ENCODE measurements at places on chromosomes 6 and 20.

DNA sequence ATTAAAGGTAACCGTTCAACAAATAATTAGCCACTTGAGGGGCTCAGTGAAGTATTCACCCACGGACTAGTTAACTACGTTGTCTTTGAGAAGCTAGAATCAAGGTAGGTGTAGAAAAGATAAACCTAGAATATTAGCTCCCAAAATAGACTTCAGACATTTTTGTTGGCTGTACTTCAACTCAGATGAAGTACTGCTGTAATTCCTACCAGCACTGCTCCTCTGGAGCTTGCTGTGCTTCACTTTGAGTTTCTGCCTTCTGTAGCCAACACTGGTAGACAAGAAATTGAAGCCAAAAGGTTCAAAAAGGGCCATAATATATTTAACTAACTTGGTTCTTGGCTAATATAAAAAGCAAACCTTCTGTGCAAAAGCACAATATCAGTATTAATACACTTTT, 18.8 kb upstream of the SDHAF4 start:
- no peak for DNase-seq

GRCh38 chr20:33781133-33781532, 30.0 kb upstream of the CHMP4B start:
- no peak for DNase-seq

DNA sequence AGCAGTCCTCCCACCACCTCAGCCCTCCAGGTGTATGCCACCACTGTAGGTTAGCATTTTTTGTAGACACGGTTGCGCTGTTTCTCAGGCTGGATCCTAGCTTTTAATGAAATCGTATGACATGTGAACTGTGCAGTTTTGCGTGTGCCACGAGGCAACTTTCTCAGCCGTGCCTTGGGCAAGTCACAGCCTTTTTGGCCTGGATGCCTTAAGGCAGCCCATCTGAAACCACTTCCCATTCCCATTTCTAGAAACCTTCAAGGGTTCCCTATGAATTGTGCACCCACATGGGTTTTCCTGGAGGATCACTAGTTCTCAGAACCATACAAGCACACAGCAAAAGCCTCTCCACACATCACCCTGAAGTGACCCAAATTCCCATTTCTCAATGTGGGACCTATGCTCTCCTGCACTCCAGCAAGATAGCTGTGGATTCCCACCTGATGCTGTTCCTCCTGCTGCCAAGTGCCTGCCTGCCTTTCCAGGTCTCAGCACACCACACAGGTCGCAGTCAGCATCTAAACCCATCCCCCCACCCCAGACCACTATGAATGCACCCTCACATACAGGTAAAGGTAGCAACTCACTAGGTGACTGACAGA, 28.9 kb downstream of the SNX5 start:
- no peak for DNase-seq

DNA sequence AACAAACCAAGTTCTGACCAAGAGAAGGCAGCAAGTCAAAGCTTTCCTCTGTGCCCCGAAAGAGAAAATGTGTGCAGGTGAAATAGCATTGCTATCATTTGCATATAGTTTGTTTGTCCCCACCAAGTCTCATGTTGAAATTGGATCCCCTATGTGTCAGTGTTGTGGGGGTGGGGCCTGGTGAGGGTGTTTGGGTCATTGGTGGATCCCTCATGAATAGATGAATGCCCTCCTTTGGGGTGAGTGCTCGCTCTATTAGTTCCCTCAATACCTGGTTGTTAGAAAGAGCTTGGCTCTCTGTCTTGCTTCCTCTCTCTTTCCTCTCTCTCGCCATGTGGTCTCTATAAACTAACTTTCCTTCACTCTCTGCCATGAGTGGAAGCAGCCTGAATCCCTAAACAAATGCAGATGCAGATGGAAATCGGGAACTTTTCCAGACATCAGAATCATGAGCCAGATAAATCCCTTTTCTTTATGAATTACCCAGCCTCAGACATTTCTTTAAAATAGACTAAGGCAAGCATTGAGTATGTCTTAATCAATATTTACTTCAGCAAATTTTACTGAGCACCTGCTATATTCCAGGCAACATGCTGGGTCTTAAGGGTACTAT, 43.8 kb upstream of the SYNDIG1 start:
- no peak for DNase-seq

- DNase-seq = no peak
Measured at GRCh38 chr6:111718326-111718725, 112.6 kb upstream of the TRAF3IP2 start.

- DNase-seq = no peak
Measured at GRCh38 chr6:17714177-17714576, 7.5 kb upstream of the NUP153 start.

DNA sequence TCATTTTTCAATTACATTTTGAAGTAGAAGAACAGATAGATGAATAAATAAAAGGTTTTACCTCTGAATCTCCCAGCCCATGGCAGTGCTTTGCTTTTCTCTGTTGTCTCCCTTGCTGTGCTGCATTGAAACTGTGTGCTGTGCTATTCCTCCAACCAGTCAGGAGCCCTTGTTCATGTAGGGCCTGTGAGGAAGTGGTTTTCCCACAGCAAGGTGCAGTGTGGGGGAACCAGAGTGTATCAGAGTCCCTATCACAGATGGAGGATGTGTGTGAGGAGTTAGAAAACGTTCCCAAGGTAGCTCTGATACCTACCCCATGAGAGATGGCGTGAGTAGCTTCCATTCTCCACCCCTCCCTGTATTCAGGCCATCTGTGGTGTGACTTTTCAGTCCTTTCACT, 72.8 kb upstream of the RALGAPA2 start:
- no peak for DNase-seq

- no peak for DNase-seq
Measured at GRCh38 chr6:111862741-111863140, 10.5 kb downstream of the FYN start.

- DNase-seq = no peak
Measured at GRCh38 chr20:60100780-60101179, 142.6 kb downstream of the CDH26 start.

- DNase-seq = no peak
Measured at GRCh38 chr6:135860361-135860760, 8.9 kb downstream of the PDE7B start.

- peak; percentile 30 for DNase-seq
Measured at GRCh38 chr6:2714111-2714895, 36.4 kb downstream of the MYLK4 start.

- DNase-seq = no peak
Measured at GRCh38 chr6:44052419-44053023, 74.7 kb downstream of the MRPL14 start.

DNA sequence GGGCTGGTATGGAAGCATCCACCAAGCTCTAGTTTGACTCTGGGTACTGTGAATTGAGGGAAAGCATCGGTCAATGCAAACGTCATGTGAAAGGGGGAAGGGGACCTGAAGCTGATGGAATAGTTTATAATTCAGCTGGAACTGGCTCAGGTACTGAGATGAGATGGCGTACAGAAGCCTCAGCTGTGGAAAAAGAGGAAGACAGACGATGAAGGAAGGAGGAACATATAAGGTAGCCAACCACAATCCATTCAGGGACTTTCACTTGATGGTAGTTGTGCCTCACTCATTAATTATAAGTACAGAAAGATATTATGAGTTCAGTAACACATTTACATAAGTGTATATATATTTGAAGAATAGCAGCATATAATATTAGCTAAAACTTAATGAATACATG, 2.7 kb downstream of the CALHM5 start:
- DNase-seq = no peak

GRCh38 chr6:149201068-149201655, 116.3 kb upstream of the TAB2 start:
- no peak for DNase-seq
